ENCODE measurements at places on chromosomes 11 and 22.

GRCh38 chr11:115255006-115255762 is 249.0 kb downstream of the CADM1 start:
- no peak for DNase-seq

DNA sequence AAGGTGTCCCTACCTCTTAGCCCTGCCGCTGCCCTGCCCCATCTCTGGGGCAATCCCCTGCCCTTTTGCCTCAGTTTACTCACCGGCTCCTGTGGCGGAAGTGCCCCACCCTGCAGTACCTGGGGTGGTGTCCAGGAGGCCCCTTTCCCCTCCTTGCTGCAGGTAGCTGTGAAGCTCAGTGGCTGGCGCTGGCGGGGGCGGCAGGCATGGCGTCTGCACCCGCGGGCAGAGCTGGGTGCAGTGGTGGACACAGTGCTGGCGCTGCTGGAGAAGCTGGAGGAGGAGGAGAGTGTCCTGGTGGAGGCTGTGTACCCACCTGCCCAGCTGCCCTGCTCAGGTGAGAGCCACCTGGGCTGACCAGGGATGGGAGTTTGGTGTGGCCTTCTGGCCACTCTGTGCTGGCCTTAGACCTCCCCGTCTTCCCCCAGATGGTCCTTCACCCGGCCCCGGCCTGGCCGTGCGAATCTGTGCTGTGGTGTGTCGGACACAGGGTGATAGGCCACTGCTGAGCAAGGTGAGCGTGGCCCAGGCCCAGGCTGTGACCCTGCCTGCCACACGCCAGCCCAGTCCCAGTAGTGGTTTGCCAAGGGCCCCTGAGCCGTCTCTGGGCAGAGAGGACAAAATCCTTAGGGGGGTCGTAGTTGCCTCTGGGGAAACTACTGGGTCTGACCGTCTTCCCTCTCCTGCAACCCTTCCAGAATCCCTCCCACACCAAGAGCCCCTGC is 4.0 kb downstream of the CARNS1 start:
- DNase-seq, result no peak

GRCh38 chr22:37337204-37337943 is 55.1 kb downstream of the CYTH4 start:
- DNase-seq, result no peak

DNA sequence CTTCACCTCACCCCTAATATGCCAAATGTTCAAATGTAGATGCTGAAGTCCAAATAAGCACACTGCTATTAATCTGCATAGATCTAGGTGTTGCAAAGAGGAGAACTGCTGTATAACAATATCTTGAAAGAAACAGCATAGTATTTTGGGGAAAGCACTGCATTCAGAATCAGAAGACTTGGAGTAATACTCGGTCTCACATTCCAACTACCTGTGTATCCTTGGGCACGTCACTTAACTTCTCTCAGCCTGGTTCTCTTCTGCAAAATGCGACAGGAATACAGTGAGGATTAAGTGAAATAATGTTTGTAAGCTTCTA is 332 bp upstream of the HMGXB4 start:
- no peak for DNase-seq
